Endodermal cell (in vitro differentiated cells): ENCODE measurements at places on chromosomes 2 and 18.

- no peak for DNase-seq
These were observed 17.5 kb upstream of the CERS6 start for GRCh38 chr2:168438553-168438952.

DNA sequence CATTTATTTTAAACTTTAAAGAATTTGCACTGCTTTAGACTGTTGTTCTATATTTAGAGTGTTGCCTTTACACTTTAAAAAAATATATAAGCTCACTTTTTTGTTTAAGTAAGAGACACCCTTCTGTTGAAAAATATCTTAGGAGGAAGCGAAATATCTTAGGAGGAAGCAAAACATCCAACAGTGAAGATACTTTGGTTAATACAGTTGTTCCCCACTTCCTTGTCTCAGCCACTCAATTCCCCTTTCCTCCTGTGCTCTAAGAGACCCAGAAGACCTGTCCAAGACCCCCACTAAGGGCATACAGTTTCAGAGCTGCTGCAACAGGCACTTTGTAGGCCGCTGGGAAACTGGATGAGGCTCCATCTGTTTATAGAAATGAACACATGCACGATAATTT lies 5.7 kb downstream of the SERPINB8 start:
- no peak for DNase-seq

DNA sequence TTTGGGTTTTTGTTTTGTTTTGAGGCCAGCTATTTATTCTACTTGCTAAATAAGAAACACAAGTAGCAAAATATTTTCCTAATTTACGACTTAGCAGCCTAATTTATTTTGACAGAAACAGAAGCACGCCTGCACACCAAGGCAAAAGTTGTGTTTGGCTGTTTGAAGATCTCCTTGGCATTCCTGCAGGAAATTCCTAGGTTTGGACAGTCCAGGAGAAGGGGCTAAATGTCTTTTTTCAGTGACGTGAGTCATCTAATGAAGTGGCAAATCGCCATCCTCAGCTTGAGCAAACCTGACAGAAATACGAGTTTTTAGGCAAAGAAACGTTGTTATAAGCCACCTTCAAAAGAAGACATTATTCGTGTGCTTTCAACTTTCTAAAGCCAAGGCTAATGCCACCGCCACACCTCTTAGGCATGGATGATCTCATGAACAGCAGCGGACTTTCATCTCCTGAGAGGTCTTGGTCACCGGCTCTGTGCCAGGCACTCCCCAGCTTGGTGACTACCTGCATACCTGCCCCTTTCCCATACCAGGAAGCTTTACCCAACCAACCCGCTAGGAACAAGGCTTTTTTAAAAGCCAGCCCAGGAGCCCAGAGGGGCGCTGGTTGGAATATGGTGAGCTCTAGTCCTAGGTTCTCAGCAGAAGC lies 30.9 kb downstream of the STK39 start:
- no peak for DNase-seq

DNA sequence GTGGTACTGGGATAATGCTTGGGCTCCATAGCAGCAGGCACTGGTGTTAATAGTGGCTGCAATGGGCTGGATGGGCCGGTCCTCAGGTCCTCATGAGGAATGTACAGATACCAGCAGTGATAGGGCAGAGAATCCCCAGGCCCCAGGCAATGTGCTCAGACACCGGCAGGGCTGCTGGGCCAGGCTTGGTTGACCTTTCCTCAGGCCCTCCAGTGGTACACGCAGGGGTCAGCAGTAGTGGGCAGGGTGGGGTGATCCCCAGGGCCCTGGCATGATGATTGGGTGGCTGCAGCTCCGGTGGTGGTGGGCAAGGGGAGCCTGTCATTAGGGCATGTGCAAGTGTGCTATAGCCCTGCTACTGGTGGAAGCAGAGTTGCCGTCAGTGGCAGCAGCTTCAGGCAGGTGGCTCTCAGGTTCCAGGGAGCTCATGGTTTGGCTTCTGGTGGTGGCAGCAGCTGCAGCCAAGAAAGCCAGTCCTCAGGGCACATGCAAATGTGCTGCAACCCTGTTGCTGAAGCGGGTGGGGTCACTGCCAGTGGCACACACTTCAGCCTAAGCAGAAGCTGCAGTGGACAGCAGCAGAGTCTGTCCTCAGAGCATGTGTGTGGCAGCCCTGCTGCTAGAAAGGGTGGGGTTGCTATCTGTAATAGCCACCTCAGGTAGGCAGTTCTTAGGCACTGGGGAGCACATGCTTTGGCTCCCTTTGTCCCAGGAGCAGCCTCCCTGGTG lies 56.8 kb downstream of the CCNT2 start:
- DNase-seq, result no peak

- peak; percentile 57 for DNase-seq
These were observed 60.5 kb upstream of the TEX51 start for GRCh38 chr2:126837966-126838715.

DNA sequence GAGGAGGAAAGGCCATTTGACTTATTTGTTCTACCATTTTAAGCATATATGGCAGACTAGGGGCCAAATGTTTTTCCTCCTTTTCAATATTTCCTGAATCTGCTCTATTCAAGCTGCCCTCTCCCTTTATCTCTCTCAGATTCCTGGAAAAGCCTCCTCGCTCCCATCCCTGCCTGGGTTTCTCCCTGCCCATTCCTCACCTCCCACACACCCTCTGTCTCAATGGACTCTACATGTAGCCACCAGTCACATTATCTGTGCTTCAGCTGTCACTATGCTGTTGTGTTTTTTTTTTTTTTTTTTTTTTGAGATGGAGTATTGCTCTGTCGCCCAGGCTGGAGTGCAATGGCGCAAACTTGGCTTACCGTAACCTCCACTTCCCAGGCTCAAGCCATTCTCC lies 22.9 kb downstream of the TYMS start:
- DNase-seq, result no peak

DNA sequence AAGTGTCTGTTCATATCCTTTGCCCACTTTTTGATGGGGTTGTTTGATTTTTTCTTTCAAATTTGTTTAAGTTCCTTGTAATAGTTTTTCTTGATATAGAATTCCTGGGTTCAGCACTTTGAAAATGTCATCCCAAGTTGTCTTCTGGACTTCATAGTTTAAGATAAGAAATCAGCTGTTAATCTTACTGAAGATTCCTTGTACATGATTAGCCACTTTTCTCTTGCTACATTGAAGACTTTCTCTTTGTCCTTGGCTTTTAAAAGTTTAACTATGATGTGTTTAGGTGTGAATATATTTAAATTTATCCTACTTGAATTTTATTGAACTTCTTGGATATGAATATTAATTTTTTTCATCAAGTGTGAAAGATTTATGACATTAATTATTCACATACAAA lies 387.2 kb upstream of the CWC22 start:
- no peak for DNase-seq

DNA sequence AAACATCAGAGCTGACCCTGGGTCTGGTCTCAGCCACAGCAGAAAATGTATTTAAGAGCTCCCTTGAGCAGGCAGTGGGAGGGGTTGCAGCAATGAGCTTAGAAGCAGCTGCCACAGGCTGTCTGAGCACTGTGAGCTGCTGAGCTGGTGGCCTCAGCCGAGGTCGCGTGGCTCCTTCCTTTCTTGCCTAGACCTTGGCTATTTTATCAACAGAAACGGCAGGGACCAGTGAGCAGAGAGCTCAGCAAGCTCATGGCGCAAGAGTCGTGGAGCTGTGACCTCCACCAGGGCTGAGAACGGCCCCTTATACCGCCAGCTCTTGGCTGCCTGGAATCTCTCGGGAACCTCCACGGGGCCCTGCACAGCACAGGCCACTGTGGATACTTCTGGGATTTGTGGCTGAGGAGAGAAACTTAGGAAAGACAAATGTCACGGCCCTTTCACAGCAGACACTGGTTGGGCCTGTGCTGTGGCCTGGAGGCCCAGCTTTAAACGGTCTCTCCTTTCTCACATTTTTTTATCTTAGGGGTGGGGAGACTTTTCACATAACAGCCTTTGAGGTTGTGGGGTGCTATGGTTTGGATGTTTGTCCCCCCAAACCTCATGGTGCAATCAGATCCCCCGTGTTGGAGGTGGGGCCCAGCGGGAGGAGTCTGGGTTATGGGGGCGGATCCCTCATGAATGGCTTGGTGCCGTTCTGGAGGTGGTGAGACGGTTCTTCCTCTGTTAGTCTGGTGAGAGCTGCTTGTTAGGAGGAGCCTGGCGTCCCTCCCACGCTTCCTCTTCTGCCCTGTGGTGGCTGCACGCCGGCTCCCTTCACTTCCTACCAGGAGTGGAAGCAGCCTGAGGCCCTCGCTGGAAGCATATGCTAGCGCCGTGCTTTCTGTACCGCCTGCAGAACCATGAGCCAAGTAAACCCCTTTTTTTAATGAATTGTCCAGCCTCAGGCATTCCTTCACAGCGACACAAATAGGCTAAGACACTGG lies 1.7 kb downstream of the ALLC start:
- DNase-seq, result peak; percentile 52

DNA sequence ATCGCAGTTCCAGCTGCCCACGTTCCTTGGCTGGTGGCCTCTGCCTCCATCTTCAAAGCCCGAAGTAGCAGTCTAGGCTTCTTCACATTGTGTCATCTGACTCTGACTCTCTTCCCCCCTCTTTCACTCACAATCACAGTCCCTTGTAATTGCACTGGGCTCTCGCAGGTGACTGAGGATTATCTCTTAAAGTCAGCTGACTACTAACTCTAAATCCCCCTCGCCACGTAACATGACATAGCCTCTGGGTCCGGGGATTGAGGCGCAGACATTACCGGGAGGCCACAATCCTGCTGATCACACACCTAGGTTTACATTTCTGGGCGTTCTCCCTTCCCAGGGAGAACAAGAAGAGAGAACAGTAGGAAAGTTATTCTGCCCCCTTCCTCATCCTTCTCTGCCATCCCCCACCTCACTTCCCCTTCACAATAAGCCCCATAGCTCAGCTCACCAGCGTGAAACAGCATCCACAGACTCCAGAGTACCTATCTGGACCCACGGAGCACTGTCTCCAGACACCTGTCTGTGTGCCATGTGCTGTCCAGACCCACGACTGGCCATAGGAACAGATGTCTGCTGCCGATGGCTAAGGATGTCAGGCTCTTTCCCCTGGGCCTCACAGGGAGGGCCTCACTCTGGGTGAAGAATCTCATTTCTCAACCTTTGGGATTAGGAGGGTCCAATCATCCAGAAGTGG lies 64.3 kb upstream of the FZD7 start:
- no peak for DNase-seq

GRCh38 chr2:28231110-28231631 lies 161.5 kb upstream of the FOSL2 start:
- no peak for DNase-seq

- DNase-seq, result peak; percentile 68
These were observed 3.0 kb downstream of the MEIS1 start for GRCh38 chr2:66437691-66438497.

GRCh38 chr2:12054956-12055618 lies 308.7 kb downstream of the LPIN1 start:
- no peak for DNase-seq

GRCh38 chr2:171319164-171319810 lies 114.5 kb downstream of the METTL8 start:
- DNase-seq, result peak; percentile 72

GRCh38 chr2:205401511-205401910 lies 280.8 kb upstream of the NRP2 start:
- DNase-seq, result no peak

DNA sequence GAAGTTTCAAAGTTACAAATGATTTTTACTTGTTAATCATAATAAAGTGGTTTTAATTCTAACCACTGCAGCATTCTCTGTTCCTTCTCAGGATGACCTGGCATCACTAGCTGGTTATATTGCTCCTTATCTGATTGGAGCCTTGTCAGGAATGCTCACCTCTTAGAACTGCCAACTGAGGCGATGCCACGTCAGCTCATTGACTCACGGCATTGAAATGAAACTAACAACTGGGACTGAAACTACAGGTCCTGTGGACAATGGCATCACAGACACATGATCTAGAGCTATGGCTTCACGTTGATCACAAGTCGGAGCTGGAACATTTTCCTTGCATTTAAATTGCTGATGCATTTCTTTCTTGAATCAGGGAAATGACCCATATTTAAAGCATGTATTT lies 54.9 kb upstream of the MAP2 start:
- no peak for DNase-seq

- no peak for DNase-seq
These were observed 47.5 kb upstream of the ASB1 start for GRCh38 chr2:238379096-238379810.

- DNase-seq, result peak; percentile 62
These were observed 3.3 kb upstream of the ATRAID start for GRCh38 chr2:27208486-27209050.

GRCh38 chr18:77106331-77106730 lies 26.3 kb downstream of the MBP start:
- DNase-seq, result no peak

DNA sequence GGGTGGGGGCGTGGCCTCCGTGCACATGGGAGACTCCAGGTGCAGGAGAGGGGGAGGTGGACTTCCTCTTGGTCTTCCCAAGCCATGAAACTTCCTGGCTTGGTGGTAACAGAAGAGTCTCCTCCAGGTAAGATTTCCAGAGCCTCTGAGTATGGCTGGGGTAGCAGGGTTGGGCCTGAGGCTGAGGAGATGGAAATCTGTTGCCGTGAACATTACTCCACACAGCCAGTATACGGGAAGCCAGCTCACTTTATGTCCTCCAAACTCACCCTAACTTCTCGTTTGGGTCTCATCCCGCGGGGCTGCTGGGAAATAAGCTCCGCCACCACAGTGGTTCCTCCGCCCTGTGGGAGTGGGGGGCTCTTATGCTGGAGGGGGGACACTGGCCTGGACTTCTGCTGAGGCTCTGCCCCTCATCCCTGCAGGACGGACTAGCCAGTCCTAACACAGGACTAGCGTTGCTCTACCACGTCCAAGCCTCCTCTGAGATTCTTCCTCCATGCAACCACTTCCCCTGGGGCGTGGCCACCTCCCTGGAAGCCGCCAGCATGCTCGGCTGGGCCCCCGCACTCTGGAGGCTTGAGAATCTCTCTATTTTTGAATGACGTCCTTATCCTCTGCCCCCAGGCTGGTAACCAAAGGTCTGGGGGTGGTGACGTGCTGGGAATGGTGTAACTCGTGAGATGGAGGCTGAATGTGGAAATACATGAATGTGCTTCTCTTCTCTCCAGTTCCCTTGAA lies 777 bp upstream of the RAB17 start:
- DNase-seq, result peak; percentile 95

DNA sequence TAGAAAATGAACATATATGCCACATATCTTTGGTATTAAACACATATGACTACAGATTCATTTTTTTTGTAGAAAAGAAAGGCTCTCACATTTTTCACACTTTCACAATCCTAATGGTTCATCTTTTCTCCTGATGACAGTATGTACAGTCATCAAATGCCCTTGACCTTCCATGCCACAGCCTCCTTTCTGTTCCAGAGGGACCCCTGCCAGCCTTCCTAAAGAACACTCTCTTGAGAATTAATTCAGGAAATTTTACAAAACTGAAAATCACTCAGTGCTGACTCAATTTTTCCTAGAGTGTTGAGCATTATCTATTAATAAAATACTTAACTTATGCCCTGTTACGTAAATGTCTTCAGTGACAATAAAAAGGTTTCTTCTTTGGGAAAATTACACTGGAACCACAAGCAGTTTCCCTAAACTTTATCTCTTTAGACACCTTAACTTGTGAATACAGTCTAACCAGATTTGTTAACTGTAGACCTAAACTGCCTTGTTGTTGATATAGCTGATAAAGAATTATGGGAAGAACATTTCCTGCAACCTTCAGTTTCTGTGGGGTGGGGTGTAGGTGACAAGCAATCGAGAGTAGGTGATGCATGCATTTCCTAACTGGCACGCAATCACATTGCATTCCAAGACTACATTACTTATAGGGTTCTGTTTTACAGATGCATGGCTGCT lies 15.3 kb upstream of the ACOXL start:
- no peak for DNase-seq
